ENCODE measurements at places on chromosomes 3 and 15.

DNA sequence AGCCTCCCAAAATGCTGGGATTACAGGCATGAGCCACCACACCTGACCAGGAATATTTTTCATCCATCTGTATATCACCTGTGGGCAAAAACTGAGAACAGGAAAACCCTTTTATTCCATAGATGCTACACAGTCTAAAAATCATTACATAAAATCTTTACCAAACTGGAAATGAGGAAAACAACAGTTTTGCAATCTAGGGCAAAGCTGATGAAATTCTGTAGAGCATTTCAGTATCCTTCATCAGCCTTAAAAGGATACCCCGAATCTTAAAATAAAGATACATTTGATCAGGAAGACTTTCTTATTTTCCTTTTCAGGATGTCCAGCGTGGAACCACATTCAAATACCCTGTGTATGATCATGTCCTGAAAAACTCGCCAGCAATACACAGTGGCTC lies 7.1 kb downstream of the SIAH2 start:
- no peak for DNase-seq

DNA sequence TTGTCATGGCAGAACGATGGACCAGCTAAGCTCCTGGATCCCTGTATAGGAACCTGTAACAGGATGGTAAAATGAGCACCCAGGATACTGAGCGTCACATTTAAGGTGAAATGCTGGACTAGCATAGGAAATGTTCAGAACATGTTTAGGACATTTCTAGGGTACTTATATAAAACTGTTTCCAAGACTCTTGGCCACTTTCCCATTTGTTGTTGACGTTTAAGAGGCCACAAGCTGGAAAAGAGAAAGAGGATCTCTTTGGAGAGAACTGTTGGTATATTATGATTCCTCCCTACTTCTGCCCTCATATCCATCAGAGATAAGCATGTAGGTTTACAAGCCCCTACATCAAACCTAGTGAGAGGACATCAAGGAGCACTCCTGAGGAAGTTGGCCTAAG lies 57.5 kb downstream of the SCN11A start:
- no peak for DNase-seq

DNA sequence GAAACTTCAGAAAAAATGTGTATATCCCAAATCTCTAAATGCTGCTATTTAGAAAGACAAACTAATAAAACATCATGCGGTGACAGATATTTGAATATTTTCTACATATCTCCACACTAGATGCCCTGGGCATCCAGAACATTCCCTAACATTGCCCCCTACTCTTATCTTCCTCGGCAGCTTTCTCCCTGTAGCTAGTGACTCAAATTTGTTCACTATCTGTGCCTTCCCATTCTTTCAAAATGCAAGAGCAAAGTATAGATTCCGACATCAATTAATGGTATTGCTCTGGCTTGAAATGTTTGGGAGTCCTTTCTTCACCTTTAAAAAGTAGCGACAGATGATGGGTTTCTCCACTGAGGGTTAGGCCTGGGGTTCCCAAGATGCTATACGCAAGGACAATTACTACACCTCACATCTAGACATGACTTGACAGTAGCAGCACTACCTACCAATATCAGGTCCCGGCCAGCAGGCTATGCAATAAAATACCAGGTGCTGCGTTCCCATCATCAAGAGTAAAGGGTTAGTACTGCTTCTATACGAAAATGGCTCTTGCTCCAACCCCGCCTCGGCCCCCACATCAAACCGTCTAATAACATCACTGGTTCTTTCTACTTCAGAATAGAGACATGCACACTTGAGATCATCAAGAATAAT lies 631 bp downstream of the UBR1 start:
- DNase-seq, result no peak

DNA sequence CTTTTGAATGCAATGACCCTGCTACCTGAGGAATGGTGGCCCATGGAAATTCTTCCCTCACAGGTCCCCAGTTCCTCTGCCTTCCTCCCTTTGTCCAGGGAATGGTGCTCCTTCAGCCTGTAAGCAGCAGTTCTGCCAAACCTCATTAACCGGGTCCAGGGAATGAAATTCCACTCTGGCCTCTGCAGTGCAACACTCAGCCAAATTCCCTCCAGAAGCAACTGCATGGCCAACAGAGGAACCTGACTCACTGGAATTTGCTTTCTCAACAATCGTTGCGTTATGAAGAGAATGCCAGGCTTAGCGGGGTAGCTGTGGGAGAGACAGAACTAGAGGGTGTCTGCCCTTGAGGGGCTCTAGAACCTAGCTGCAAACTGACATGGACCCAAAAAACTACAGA lies 449.4 kb upstream of the PROK2 start:
- no peak for DNase-seq

GRCh38 chr3:115706311-115706829 lies 83.1 kb downstream of the GAP43 start:
- DNase-seq, result no peak

- no peak for DNase-seq
These were observed 63.9 kb downstream of the IQSEC1 start for GRCh38 chr3:13009132-13009945.

DNA sequence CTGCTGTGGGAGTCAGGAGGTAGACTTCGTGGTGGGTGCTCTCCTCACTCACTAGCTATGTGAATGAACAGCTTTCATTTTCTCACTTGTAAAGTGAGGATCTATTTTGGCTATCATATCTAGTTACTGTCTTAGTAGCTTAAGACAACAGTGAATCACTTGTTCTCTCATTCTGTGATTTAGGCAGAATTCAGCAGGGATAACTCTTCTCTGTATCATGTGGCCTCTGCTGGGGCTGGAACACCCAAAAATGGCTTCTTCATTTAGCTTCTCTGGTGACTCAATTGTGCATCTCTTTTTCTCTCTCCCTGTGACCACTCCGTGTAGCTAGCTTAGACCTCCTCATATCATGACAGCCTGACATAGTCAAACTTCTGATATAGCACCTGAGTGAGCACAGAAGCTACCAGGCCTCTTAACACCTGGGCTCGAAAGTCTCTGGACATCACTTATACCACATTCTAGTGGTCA lies 68.4 kb downstream of the BFSP2 start:
- DNase-seq, result no peak

GRCh38 chr3:61162965-61163364 lies 88.3 kb downstream of the FHIT start:
- no peak for DNase-seq

DNA sequence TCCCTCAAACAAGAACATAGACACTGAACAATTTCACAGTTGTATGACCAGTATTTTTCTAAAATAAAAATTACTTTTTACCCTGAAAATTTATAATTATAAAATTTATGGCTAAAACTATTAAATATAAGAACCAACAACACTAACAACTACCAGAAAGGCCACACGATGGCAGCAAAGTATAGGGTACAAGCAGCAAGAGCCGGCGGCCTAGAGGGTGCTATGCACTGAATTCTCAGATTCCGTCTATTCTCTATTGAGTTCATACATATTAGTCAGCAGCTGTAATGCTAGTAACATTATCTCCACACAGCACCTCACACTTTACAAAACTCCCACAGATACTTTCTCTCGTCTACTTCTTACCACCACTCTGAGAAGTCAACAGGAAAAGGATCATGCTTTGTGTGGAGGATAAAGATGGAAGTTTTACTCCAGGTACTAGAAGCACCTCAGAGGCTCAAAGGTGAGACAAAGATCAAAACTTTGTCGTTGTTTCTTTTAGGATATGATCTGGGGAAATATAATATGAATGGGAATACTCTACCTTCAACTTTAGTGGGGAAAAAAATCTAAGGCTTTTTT lies 160.5 kb downstream of the FGF12 start:
- DNase-seq, result peak; percentile 2

GRCh38 chr3:106371221-106371970 lies 502.6 kb upstream of the CBLB start:
- no peak for DNase-seq

DNA sequence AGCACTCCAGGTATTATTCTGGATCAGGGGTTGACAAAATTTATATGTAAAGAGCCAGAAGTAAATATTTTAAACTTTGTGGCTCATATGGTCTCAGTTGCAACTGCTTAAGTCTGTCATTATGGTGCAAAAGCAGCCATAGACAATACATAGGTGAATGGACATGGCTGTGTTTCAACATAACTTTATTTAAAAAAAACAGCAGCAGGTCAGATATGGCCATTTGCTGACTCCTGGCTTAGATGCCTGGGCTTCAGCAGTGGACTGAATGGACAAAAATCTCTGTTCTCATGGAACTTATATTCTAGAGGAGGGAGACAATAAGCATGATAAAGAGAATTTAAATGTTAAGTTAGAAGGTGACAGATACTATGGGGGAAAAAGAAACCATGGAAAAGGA lies 11.7 kb upstream of the FYCO1 start:
- DNase-seq, result no peak

- DNase-seq, result no peak
These were observed 100.9 kb upstream of the MCTP2 start for GRCh38 chr15:94130504-94130903.

DNA sequence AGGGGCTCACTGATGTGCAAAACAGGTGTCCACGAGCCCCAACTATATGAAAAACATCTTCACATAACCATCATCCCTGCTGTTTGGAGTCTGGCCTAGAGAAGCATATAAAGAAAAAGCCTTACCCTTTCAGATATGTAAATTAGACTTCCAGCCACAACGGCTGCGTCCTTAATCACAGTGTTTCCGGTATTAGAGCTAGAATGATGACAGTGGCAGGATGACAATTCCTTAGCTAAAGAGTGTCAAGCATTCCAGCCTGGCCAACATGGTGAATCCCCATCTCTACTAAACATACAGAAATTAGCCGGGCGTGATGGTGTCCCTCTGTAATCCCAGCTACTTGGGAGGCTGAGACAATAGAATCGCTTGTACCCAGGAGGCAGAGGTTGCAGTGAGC lies 19.5 kb upstream of the SAMD7 start:
- no peak for DNase-seq

DNA sequence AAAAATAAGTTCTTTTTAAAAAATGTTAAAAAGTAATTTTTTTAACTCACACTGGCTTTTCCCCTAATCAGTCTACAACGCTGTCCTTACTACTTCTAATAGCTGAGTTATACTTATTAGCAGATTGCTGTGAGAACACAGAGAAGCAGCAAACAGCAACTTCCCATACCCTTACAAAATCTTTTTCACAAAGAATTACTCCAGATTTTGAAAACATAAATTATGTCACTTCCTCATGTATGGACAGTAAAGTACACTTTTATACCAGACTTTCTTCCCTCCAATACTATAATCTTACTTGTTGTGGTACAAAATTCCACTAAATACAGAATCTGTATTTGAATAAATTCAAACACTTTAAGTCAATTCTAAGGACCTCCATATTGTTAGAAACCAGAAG lies 2.1 kb downstream of the PHC3 start:
- DNase-seq, result no peak

DNA sequence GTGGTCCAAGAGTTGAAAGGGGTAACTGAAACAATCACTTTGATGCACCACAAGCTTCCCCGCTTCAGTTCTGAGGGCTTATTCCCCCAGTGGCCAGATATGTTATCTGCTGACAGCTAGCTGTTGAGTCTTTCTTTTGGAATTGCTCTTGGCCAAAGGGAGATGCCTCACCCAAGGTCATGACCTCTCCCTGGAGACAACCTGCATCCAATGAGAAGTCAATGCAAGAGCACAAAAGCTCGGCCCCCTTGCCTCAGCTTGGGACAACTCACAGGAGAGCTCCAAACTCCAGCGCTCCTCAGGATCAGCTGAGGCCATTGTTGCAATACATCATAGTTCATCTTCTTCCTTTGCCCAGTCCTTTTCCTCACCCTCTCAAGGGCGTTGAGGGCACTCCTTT lies 31.0 kb upstream of the THBS1 start:
- DNase-seq, result no peak

GRCh38 chr3:178443634-178444033 lies 92.6 kb upstream of the KCNMB2 start:
- DNase-seq, result no peak

DNA sequence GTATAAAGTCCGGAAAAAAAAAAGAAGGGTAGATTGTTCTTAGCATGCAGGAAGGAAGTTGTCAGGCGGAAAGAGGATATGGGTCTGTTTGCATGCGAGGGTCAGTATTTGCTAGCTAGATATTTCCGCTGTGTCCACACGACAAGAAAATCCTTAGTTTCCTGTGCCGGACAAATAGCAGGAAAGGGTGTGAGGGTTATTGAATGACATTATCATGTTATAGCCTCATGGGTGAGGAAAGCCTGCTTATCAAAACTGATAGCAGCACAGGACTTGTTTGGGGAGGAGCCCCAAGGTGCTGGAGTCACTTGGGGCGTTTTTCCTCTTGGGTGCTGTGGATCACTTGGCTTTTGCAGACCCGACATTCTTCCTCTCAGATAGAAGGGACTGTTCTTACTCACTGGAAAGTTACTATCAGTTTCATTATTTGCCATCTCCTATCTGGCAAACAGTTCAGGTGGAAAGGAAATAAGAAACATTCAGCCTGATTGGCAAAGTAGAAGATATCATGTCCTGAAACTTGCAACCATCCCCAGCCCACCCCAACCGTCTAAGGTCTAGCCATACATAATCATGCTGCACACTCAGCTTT lies 127.2 kb upstream of the DPH6 start:
- DNase-seq, result no peak

GRCh38 chr3:16369885-16370284 lies 104.9 kb downstream of the OXNAD1 start:
- DNase-seq, result no peak

DNA sequence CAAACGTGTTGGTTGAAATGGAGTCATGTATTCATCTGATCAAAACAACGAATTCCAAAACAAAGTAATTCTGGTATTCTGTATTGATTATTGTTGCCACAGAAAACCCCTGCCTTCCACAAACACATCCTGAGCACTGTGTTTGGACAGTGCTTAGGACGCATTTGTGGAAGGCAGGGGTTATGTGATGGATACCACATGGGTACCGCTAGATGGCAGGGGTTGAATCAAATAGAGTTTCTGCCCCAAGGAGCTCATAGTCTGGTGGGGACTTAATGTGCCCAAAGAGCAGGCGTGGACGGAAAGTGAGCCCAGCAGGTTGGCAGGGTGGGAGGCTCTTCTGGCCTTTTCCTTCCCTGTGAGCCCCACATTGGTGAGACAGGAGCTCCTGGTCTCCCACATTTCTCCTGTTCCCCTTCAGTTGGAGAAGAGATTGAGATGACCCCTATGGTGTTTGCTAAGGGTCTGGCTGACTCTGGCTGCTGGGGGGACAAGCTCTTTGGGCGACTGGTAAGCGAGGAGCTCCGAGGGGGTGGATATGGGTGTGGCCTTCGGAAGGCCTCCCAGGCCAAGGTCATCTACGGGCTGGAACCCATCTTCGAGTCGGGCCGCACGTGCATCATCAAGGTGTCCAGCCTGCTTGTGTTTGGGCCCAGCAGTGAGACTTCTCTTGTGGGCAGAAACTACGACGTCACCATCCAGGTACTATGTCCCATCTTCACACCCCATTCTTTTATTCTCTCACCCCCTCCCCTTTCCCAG lies 22.1 kb upstream of the SLC28A1 start:
- no peak for DNase-seq

DNA sequence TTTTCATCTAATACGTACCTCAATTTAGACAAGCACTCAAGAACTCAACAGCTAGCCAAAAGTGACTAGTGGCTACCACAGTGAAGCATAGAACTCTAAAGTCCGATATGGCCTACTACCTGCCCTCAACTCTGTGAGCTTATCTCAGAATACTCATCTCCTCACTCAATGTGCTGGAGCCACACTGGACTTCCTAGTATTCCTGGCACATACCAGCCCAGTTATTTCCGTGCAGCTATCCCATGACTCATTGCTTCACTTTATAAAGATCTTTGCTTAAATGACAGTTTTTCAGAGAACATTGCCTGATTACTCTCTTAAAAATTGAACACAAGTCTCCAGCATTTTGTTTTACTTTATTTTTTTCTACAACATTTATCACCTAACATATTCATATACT lies 524.7 kb downstream of the PYDC2 start:
- DNase-seq, result no peak

- DNase-seq, result no peak
These were observed 58.8 kb downstream of the KAT2B start for GRCh38 chr3:20099060-20099459.

Measured in stimulated activated CD8-positive, alpha-beta memory T cell treated with anti-CD3 and anti-CD28 coated beads, Interleukin-7, amount 100 ng/mL, for 48 hours (primary cell).